Activated T-helper 1 cell treated with anti-CD3 and anti-CD28 coated beads, Interleukin-12 subunit alpha, Interleukin-12 subunit beta, Interleukin-2, Interleukin-4 antibody, amounts not matched to agents 30 ng/mL and 10 ng/mL and 1 ng/mL, durations not matched to agents 14 hours and 24 hours and 36 hours (primary cell): ENCODE measurements at places on chromosomes 1 and 21. TPM values are rescaled to one million over a fixed set of nuclear protein-coding genes. Genes with fewer than 3 reads are reported as not detected.

The TRIM67 gene
- not detected in 2 replicates for total RNA-seq

The FAM177B gene
- total RNA-seq: 0.49 TPM in 1 of 2 replicates, not detected in the other

The AKR7A2 gene
- total RNA-seq: 30.0 and 31.1 TPM in 2 replicates

The KRTAP7-1 gene
- total RNA-seq: not detected in 2 replicates

The LCE2A gene
- not detected in 2 replicates for total RNA-seq

The GPR61 gene
- not detected in 2 replicates for total RNA-seq

The FYB2 gene
- not detected in 2 replicates for total RNA-seq

The CHODL gene
- total RNA-seq: not detected in 2 replicates

The CLDN17 gene
- total RNA-seq: not detected in 2 replicates

The RGS18 gene
- total RNA-seq: not detected in 2 replicates

The LAMC2 gene
- 0.16 and 0.22 TPM in 2 replicates for total RNA-seq

The MYCBP gene
- 38.4 and 39.7 TPM in 2 replicates for total RNA-seq

The SLC9C2 gene
- not detected in 2 replicates for total RNA-seq

The LAD1 gene
- total RNA-seq: not detected in 2 replicates

The FAM151A gene
- not detected in 2 replicates for total RNA-seq

The KPRP gene
- not detected in 2 replicates for total RNA-seq

The SEC22B gene
- 22.3 and 22.6 TPM in 2 replicates for total RNA-seq

The CFHR2 gene
- not detected in 2 replicates for total RNA-seq

The MANEAL gene
- 3.6 and 4.0 TPM in 2 replicates for total RNA-seq

The FAM72C gene
- 11.3 and 15.2 TPM in 2 replicates for total RNA-seq

The TAS1R1 gene
- not detected in 2 replicates for total RNA-seq

The MYOM3 gene
- total RNA-seq: not detected in 2 replicates

The OR6N1 gene
- total RNA-seq: not detected in 2 replicates

The ASTN1 gene
- total RNA-seq: not detected in 2 replicates

The NECTIN4 gene
- not detected in 2 replicates for total RNA-seq
